ENCODE measurements at places on chromosomes 1 and 21. TPM values are rescaled to one million over a fixed set of nuclear protein-coding genes. Genes with fewer than 3 reads are reported as not detected.

The RHOU gene
- 37.7 TPM for total RNA-seq

The ANKRD65 gene
- total RNA-seq = not detected

- H3K4me3 ChIP-seq = no peak overlapping the region
- H3K27me3 ChIP-seq = no peaks in the 10 kb centered on the region
- DNase-seq = no peak
- no peak overlapping the region for H3K27ac ChIP-seq
Observed at GRCh38 chr1:197319631-197320030, 51.6 kb downstream of the CRB1 start.

GRCh38 chr1:245751116-245751515, 596.3 kb downstream of the KIF26B start:
- no peak overlapping the region for H3K4me3 ChIP-seq
- no peaks in the 10 kb centered on the region for H3K27me3 ChIP-seq
- DNase-seq = no peak
- no peak overlapping the region for H3K27ac ChIP-seq
- H3K36me3 ChIP-seq = no peaks in the 10 kb centered on the region
- H3K4me1 ChIP-seq = no peaks in the 10 kb centered on the region

The APOBEC4 gene
- total RNA-seq = not detected

DNA sequence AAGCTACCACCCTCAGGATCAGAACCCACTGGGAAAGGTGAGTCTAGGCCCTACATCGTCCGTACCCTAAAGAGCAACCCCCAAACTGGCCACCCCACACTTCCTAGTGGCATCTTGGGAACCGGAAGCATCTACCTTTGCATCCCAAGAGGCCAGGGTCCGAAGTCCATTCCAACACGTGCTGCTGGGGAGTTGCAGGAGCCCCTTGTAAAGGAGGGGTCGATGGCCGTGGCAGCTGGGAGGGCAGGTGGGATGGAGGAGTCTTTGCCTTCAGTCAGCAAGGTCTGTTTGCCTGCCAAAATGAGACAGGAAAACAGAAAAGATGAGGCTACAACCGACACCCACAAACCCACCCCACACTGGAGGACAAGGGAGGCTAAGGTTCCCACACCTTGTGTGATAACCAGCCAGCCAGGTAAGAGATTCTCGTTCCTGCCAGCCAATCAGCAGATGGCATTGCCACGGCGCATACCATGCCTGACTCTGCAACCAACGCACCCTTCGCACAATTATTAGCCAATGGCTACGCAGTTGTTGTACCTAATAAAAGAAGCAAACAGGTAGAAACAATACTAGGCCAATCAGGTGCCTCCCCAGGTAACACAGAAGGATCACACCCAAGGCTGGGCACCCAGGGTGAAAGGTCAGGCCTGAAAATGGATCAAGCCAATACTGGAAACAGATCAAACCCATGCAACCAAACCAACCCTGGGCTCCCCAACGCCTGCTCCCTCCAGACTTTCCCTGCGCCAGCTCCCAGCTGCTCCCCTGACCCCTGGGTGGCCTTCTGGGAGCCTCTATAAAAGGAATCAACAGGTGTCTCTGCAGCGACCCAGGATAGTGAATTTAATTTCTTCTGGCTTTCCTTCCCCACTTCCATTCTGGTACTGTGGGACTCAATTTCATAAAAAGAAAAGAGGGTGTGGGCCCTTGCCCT, 35.6 kb downstream of the CASZ1 start:
- no peak overlapping the region for H3K4me3 ChIP-seq
- H3K4me1 ChIP-seq = no peaks in the 10 kb centered on the region
- no peaks in the 10 kb centered on the region for H3K36me3 ChIP-seq
- H3K27me3 ChIP-seq = no peaks in the 10 kb centered on the region
- DNase-seq = no peak
- no peak overlapping the region for H3K27ac ChIP-seq

DNA sequence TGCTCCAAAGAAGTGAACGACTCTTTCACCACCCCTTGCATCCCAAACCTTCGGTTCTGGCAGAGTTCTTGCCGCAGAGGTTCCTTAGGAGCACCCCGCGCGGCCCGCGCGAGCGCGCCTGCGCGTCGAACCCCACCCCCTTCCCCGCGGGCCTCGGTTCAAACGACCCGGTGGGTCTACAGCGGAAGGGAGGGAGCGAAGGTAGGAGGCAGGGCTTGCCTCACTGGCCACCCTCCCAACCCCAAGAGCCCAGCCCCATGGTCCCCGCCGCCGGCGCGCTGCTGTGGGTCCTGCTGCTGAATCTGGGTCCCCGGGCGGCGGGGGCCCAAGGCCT, at the start of gene C1orf56:
TSS of gene C1orf56 (plus strand) at position 161 of the 334 bp plus-strand sequence. CDS start at position 258, 97 bp downstream.
- peaks cover 8% of the 10 kb centered on the region for H3K36me3 ChIP-seq
- H3K4me3 ChIP-seq = peak within 1 kb of the TSS; percentile 95
- no peaks in the 10 kb centered on the region for H3K27me3 ChIP-seq

DNA sequence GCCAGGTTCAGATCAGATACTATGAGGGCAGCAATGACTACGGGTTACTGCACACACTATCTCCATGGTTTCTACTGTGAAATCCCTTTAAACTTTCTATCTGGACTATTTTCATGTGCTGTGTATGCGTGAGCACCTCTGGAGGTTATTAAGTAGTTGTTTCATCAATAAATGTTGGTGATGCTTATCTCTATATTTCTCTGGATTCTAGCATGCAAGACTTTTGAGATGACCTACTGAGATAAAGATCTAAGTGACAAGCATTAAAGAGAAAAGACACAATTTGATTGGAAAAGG, 194.0 kb downstream of the NRIP1 start:
- DNase-seq = no peak
- H3K4me3 ChIP-seq = no peak overlapping the region
- no peaks in the 10 kb centered on the region for H3K4me1 ChIP-seq
- H3K36me3 ChIP-seq = no peaks in the 10 kb centered on the region
- H3K27me3 ChIP-seq = no peaks in the 10 kb centered on the region

The TFF1 gene
- total RNA-seq = not detected

GRCh38 chr1:203143641-203144040, 16.1 kb downstream of the ADORA1 start:
- H3K4me1 ChIP-seq = no peaks in the 10 kb centered on the region
- no peaks in the 10 kb centered on the region for H3K36me3 ChIP-seq
- no peak overlapping the region for H3K27ac ChIP-seq
- H3K27me3 ChIP-seq = no peaks in the 10 kb centered on the region
- no peak overlapping the region for H3K4me3 ChIP-seq

The CLDN8 gene
- total RNA-seq = not detected

The PTPN7 gene
- total RNA-seq = 6.1 TPM

GRCh38 chr1:204171751-204172178, 5.6 kb upstream of the REN start:
- no peaks in the 10 kb centered on the region for H3K27me3 ChIP-seq
- H3K4me3 ChIP-seq = no peak overlapping the region
- no peaks in the 10 kb centered on the region for H3K4me1 ChIP-seq
- no peak overlapping the region for H3K27ac ChIP-seq

GRCh38 chr1:231421546-231421970, 529 bp downstream of the EGLN1 start:
- H3K4me1 ChIP-seq = peaks cover 25% of the 10 kb centered on the region
- H3K36me3 ChIP-seq = no peaks in the 10 kb centered on the region
- DNase-seq = no peak

Measured in thoracic aorta (tissue), 2 donors.